ENCODE measurements at places on chromosomes 5 and 9. TPM values are rescaled to one million over a fixed set of nuclear protein-coding genes. Genes with fewer than 3 reads are reported as not detected.

Gene PCDHGB2
- total RNA-seq, result 0.89 TPM

GRCh38 chr5:84298628-84299027, 86.1 kb downstream of the EDIL3 start:
- no peak overlapping the region for H3K27ac ChIP-seq
- no peaks in the 10 kb centered on the region for H3K36me3 ChIP-seq
- H3K4me3 ChIP-seq, result no peak overlapping the region
- H3K4me1 ChIP-seq, result no peaks in the 10 kb centered on the region

GRCh38 chr5:176880366-176881020, 18.7 kb downstream of the HK3 start:
- DNase-seq, result no peak
- H3K4me3 ChIP-seq, result no peak overlapping the region
- H3K27me3 ChIP-seq, result peaks cover 36% of the 10 kb centered on the region
- H3K36me3 ChIP-seq, result no peaks in the 10 kb centered on the region
- H3K4me1 ChIP-seq, result peaks cover 7% of the 10 kb centered on the region
- H3K27ac ChIP-seq, result no peak overlapping the region

DNA sequence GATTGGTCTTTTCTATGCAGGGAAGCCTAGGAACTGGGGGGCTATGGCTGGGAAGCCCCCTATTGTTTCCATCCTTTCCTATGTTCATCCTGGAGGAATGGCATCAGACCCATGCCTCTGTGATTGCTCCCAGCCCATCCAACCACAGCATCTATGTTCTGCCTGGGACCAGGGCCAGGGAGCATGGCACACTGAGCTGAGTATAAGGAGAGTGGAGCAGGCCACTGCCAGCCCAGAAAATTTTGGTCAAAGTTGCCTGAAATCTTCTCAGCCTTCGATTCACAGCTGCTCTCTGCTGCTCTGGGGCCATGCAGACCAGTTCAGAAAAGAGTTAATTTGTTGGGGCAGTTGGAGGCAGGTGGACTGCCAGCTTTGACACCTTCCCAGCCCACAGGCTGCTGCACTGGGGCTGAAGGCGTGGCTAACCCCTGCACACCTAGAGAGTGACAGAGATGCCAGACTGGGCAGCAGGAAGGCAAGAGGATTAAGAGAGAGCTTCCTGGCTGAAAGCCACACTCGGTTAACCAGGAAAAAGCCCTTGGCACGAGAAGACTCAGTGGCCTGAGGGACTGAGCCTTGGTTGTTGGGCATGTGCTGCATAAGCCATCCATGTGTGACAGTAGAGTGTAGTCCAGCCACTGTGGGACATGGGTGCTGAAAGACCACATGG, 12.1 kb downstream of the TGFBI start:
- H3K27ac ChIP-seq, result no peak overlapping the region
- peaks cover 42% of the 10 kb centered on the region for H3K27me3 ChIP-seq
- no peak for DNase-seq
- H3K4me1 ChIP-seq, result no peaks in the 10 kb centered on the region
- no peaks in the 10 kb centered on the region for H3K36me3 ChIP-seq
- H3K4me3 ChIP-seq, result no peak overlapping the region

Gene FGD3
- 12.0 TPM for total RNA-seq

- no peaks in the 10 kb centered on the region for H3K4me1 ChIP-seq
- no peak overlapping the region for H3K4me3 ChIP-seq
- no peak overlapping the region for H3K27ac ChIP-seq
- DNase-seq, result no peak
- H3K27me3 ChIP-seq, result no peaks in the 10 kb centered on the region
- no peaks in the 10 kb centered on the region for H3K36me3 ChIP-seq
Measured at GRCh38 chr5:12845549-12846159, 941.4 kb upstream of the CTNND2 start.

- no peaks in the 10 kb centered on the region for H3K27me3 ChIP-seq
- H3K4me3 ChIP-seq, result no peak overlapping the region
- DNase-seq, result no peak
Measured at GRCh38 chr9:123397975-123398374, 42.0 kb downstream of the CRB2 start.

Gene SCGB3A2
- not detected for total RNA-seq

DNA sequence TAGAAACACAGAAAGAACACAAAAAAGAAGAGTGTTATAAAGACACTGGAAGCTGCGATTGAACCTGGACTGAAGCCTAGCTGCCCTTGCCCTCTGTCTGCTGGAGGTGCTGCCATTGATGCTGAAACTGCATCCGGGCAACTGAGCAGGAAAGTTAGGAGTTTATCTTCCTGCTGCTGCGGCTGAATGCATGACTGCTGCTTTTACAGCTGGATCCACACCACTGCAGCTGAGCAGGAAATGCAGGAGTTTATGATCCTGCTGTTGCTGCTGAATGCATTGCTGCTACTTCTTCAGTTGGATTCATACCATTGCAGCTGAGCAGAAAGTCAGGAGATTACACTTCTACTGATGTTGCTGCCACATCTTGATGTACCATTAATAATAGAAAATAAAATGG, 21.8 kb upstream of the JAKMIP2 start:
- DNase-seq, result no peak
- no peaks in the 10 kb centered on the region for H3K4me1 ChIP-seq
- H3K27me3 ChIP-seq, result no peaks in the 10 kb centered on the region
- H3K27ac ChIP-seq, result no peak overlapping the region

Gene CAMK4
- 2.1 TPM for total RNA-seq

- DNase-seq, result no peak
- H3K4me3 ChIP-seq, result no peak overlapping the region
- no peaks in the 10 kb centered on the region for H3K27me3 ChIP-seq
- H3K4me1 ChIP-seq, result no peaks in the 10 kb centered on the region
- peaks cover 4% of the 10 kb centered on the region for H3K36me3 ChIP-seq
- no peak overlapping the region for H3K27ac ChIP-seq
Measured at GRCh38 chr5:30781643-30782042, 411.8 kb upstream of the CDH6 start.

DNA sequence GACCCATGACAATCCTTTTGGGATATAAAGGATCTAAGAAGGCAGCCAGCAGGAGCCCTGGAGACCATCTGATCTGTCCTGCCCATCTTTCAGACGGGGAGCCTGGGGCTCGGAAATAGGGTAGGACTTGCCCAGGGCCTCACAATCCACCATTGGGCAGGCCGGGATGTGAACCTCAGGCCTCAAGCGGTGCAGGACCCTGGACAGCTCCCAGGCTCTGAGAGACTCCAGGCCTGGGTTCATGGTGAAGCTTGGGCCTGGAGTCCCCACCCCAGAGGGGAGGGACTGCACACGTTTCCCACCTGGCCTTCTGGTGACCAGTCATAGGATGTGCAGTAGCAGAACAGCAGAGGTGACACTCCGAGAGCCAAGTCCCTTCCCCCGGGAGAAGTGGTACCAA, 36.6 kb upstream of the RAPGEF1 start:
- no peaks in the 10 kb centered on the region for H3K4me1 ChIP-seq
- no peak overlapping the region for H3K27ac ChIP-seq
- no peaks in the 10 kb centered on the region for H3K36me3 ChIP-seq
- H3K27me3 ChIP-seq, result peaks cover 18% of the 10 kb centered on the region
- peak; percentile 75 for DNase-seq

DNA sequence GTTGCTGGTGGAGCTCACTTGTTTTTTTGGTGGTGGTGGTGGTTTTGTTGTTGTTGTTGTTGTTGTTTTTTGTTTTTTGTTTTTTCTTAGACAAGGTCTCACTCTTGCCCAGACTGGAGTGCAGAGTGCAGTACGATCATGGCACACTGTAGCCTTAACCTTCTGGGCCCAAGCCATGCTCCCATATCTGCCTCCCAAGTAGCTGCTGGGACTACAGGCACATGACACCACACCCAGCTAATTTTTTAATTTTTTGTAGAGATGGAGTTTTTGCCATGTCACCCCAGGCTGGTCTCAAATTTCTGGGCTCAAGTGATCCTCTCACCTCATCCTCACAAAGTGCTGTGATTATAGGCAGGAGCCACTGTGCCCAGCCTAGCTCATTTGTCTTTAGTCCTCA, 53.5 kb downstream of the NUP214 start:
- H3K27me3 ChIP-seq, result no peaks in the 10 kb centered on the region
- no peaks in the 10 kb centered on the region for H3K4me1 ChIP-seq
- DNase-seq, result no peak

Gene GADD45G
- total RNA-seq, result 1.8 TPM

DNA sequence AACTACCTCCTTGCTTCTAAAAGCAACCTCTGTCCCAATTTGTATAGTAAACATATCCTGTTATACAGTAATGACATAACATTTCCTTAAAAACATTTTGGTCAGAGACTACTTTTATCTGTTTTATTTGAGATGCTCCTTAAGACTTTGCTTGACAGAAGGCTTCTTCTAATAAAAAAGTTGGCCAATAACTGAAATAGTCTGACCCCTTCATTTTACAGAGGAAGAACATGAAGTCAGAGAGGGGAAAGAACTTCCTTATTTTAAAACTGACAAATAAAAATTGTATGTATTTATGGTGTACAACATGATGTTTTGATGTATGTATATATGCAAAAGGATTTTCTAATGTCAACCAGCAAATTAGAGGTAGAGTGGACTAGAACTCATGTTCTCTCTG, 35.8 kb upstream of the SPARC start:
- no peak for DNase-seq
- H3K4me1 ChIP-seq, result no peaks in the 10 kb centered on the region
- H3K36me3 ChIP-seq, result no peaks in the 10 kb centered on the region
- no peak overlapping the region for H3K27ac ChIP-seq

DNA sequence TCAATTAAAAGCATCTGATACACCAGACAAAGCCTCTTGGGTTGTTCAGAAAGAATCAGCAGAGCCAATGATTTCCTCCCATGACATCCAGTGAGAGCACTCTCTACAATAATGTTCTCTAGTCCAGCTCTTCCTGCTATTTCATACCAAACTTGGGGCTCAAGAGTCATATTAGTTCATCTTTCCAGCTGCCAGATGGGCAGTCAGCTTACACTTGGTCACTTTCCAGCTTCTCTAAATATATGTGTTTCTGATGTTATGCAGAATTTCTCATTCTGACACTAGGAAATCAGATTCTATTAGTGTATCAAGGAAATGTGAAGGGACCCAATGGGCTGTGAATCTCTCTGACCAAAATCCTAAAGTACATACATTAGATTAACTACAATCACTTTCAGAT, 148.9 kb downstream of the ENC1 start:
- no peaks in the 10 kb centered on the region for H3K36me3 ChIP-seq
- DNase-seq, result no peak
- no peak overlapping the region for H3K4me3 ChIP-seq
- H3K27ac ChIP-seq, result no peak overlapping the region
- peaks cover 9% of the 10 kb centered on the region for H3K4me1 ChIP-seq

DNA sequence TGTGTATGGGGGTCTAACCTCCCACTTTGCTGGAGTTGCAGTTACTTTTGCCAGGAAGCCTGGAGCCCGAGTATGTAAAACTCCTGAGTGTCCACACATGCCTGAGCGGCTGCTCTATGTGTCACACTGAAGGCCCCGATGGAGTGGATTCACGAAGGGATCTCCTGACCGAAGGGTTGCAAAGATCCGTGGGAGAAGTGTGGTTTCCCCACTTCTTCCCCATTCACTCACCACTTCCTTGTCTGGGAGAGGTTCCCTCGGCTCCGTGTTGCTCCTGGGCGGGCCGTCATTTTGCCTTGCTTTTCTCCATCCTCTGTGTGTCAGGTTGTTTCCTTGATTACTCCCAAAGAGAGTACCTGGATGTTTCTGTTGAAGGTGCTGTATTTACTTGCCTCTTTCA, 16.2 kb upstream of the IL3 start:
- peaks cover 18% of the 10 kb centered on the region for H3K27me3 ChIP-seq
- H3K27ac ChIP-seq, result no peak overlapping the region
- H3K36me3 ChIP-seq, result no peaks in the 10 kb centered on the region
- no peak overlapping the region for H3K4me3 ChIP-seq

- peaks cover 9% of the 10 kb centered on the region for H3K4me1 ChIP-seq
- H3K27me3 ChIP-seq, result no peaks in the 10 kb centered on the region
- H3K36me3 ChIP-seq, result no peaks in the 10 kb centered on the region
- H3K27ac ChIP-seq, result no peak overlapping the region
- H3K4me3 ChIP-seq, result no peak overlapping the region
Measured at GRCh38 chr9:13939134-13939533, 374.8 kb downstream of the NFIB start.

DNA sequence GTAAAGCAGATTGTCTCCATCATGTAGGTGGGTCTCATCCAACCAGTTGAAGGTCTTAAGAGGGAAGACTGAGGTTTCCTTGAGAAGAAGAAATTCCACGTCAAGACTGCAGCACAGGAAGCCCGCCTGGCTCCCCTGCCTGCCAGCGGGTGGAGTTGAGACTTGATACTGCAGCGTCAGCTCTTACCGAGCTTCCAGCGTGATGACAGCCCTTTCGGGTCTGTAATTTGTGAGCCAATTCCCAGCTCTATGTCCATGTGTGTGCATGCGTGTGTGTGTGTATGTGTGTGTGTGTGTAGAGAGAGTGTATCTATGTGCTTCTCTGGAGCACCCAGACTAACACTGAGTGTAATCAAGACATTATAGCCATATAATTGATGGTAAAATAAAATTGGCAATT, 379.7 kb upstream of the IRX2 start:
- no peaks in the 10 kb centered on the region for H3K4me1 ChIP-seq
- H3K36me3 ChIP-seq, result no peaks in the 10 kb centered on the region
- no peak overlapping the region for H3K4me3 ChIP-seq

Gene TLX3
- not detected for total RNA-seq

Gene ST6GALNAC6
- 36.7 TPM for total RNA-seq

Gene SLC36A3
- not detected for total RNA-seq

DNA sequence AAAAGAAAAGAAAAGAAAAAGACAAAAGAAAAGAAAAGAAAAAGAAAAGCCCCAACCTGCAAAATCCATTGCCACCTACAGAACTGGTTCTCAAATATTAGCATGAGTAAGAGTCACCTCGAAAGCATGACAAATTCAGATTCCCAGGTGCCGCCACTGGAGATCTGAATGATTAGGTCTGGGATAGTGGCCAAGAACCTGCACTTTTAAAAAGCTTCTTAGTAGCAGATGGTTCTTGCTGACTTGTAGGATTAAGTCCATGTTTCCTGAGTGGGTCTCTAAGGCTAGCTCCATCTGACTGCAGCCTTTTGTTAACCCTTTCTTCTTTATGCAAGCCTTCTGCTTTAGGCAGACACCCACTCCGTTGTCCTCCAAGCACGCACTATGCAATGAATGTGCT, 178.5 kb upstream of the CDH18 start:
- no peaks in the 10 kb centered on the region for H3K27me3 ChIP-seq
- H3K4me3 ChIP-seq, result no peak overlapping the region
- H3K27ac ChIP-seq, result no peak overlapping the region
- H3K4me1 ChIP-seq, result no peaks in the 10 kb centered on the region
- no peak for DNase-seq

GRCh38 chr5:149639737-149640136, 58.4 kb downstream of the ARHGEF37 start:
- no peak for DNase-seq
- no peaks in the 10 kb centered on the region for H3K4me1 ChIP-seq
- H3K36me3 ChIP-seq, result no peaks in the 10 kb centered on the region
- peaks cover 6% of the 10 kb centered on the region for H3K27me3 ChIP-seq
- no peak overlapping the region for H3K4me3 ChIP-seq
- no peak overlapping the region for H3K27ac ChIP-seq

- H3K27ac ChIP-seq, result peak overlapping the region; percentile 62
- H3K4me3 ChIP-seq, result no peak overlapping the region
- DNase-seq, result no peak
- H3K36me3 ChIP-seq, result peaks cover 31% of the 10 kb centered on the region
- no peaks in the 10 kb centered on the region for H3K4me1 ChIP-seq
Measured at GRCh38 chr5:164422400-164422799, 917.0 kb downstream of the MAT2B start.

Gene TMEM174
- total RNA-seq, result not detected

Gene PCDHGA7
- 0.41 TPM for total RNA-seq
